ENCODE measurements at places on chromosomes 3 and 15. TPM values are rescaled to one million over a fixed set of nuclear protein-coding genes. Genes with fewer than 3 reads are reported as not detected.
A peak's percentile ranks its signal among the peaks of the same experiment; 100 is the strongest.

GRCh38 chr3:146861262-146861661 is 256.1 kb upstream of the PLSCR5 start:
- H3K4me3 ChIP-seq, result no peak overlapping the region
- H3K27ac ChIP-seq, result no peak overlapping the region
- H3K36me3 ChIP-seq, result no peaks in the 10 kb centered on the region
- no peak for DNase-seq

DNA sequence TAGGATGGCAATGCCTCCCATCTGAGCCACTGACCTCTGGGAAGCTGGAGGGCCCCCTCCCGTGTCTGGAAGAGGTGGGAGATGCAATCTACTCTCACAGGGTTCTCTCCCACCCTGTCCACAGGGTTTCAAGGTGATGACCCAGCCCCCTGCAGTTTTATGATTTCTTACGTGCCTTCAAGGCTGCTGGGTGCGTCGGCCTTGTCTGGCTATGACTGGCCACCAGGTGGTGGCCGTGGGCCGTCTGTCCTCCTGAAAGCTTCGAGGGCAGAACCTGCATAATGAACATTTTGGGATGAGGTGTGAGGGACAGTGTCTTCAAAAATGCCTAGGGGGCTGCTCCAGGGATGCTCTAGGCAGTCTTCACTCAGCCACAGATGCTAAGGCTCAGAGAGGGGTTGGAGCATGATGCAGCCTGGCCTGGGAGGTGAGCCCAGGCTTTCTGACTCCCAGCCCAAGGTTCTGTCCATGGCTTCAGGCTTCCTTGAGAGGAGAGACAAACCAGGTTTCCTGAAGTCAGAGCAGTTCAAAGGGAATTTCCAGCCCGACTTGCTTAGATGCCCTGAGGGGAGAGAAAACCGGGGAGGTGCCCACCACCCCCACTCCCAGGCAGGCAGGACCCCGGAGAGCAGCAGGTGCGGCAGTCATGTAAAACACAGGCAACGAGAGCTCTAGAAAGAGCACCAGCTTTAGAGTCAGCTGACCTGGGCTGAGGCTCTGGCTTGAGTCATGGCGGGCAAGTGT is 18.7 kb downstream of the ISG20 start:
- DNase-seq, result no peak
- H3K36me3 ChIP-seq, result no peaks in the 10 kb centered on the region
- no peaks in the 10 kb centered on the region for H3K27me3 ChIP-seq

DNA sequence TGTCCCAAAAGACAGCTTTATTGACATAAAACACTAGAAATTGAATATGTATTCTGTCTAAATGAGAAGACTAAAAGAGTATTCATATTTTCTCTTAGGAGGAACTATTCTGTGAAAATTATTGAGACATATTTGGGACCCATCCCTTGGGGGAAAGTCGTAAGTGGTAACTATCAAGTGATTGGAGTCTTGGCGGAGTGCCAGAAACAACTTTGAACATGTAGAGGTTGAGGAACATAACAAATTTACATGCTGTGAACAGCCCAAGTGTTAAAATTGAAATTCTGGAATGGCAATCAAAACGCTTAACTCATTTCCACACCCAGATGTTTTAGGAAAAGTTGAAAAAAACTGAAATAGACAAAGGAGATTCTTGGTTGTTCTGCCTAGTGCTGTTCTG is 1034.6 kb downstream of the NSUN3 start:
- H3K4me3 ChIP-seq, result no peak overlapping the region
- no peak for DNase-seq
- no peaks in the 10 kb centered on the region for H3K36me3 ChIP-seq
- no peaks in the 10 kb centered on the region for H3K27me3 ChIP-seq

GRCh38 chr3:177673112-177673914 is 476.0 kb upstream of the TBL1XR1 start:
- no peaks in the 10 kb centered on the region for H3K27me3 ChIP-seq
- H3K27ac ChIP-seq, result no peak overlapping the region
- DNase-seq, result no peak

DNA sequence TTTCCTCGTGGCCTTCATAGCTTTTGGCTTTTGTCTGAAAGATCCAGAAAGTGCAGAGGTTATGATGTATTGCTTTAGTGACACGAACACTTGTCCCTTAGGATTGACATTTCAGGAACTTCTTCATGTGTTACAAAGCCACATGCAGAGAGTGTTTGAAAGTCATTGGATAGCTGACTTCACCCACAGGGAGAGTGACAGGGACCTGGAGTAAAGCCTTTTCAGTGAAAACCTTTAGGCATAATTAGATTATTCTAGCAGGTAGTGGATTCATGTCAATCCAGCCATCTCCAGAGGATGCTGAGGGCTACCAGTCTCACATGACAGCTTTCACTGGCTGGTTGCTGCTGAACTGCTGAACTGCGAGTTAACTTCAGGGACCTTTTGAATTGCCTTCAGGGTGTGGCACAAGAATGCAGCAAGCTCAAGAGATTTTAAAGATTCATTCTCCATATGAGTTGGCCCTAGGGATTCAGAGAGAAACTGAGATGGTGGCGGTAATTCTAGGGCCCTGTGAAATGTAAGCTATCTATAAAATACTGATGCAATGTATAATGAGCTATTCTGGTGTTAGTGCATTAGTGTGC is 267.0 kb upstream of the GOLIM4 start:
- H3K36me3 ChIP-seq, result no peaks in the 10 kb centered on the region
- DNase-seq, result no peak
- H3K4me3 ChIP-seq, result no peak overlapping the region
- H3K27me3 ChIP-seq, result no peaks in the 10 kb centered on the region
- H3K4me1 ChIP-seq, result no peaks in the 10 kb centered on the region
- H3K27ac ChIP-seq, result no peak overlapping the region

DNA sequence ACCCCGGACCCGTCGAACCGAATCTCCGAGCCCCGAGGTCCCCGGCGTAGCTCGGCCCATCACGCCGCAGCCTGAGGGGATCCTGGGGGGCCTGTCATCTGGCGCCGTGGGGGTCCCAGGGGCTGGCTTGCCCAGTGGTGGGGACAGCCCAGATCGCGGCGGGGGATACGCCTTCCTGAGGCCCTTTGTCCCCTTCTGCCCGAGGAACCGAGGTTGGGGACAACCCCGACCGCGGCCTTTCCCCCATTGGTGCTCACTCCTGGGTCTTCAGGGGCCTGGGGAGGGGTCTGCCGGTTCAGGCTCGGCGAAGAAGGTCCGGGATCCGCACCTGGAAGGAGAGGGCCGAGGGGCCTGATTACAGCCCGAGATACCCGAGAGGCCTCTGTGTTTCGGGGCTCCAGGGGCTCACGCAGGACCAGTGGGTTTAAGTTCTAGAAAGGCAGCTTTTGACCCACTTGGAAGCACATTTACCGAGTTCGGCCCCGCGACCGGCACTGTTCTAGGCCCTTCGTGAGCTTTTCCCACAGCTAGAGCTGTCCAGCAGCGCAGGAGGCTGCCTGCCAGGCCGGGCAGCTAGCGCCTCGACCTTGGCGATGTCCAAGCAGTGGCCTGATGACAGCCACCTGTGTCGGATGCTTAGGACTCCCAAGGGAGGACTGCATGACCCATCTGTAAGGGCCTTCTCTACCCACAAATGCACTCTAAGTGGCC is 504 bp downstream of the ABHD2 start:
- H3K27me3 ChIP-seq, result no peaks in the 10 kb centered on the region
- no peaks in the 10 kb centered on the region for H3K36me3 ChIP-seq
- peak; percentile 33 for DNase-seq
- H3K4me3 ChIP-seq, result peak overlapping the region; percentile 78
- H3K4me1 ChIP-seq, result peaks cover 22% of the 10 kb centered on the region

DNA sequence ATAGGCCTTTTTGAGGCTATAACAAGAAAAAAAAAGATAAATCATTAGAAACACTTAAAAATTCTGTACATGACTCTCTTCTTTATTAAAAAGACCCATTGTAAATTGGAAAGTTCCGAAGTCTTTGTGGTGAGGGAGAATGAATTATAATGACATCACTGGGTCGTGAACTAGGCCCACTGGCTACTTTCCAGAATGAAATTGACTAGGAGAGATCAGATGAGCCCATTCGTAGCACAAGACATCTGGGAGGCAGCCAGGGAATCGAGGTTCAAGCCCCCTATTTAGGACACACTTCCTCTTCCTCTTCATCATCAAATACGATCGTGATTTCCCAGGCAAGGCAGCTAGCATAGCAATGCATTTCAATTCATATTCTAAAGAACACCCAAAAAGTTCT is 889.8 kb upstream of the NR2F2 start:
- H3K36me3 ChIP-seq, result no peaks in the 10 kb centered on the region
- DNase-seq, result peak; percentile 5
- peaks cover 6% of the 10 kb centered on the region for H3K4me1 ChIP-seq
- H3K4me3 ChIP-seq, result no peak overlapping the region
- no peak overlapping the region for H3K27ac ChIP-seq

DNA sequence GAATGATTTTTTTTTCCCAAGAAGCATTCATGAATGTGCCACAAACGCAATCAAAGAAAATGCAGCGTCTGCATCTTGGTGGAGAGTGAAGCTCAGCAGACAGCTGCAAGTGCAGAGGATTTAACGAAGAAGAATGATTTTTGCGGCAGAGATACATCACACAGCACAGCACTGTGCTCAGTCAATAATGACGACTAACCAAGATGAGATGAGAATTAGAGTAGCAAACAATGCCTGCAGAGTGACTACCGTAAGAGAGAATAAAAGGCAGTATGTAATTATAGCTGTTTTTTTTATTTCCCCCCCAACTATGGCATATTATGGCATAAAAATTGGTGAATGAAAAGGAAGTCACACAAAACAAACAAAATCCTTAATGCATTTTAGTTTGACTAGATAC is 218.0 kb upstream of the ROBO1 start:
- no peaks in the 10 kb centered on the region for H3K4me1 ChIP-seq
- H3K27me3 ChIP-seq, result no peaks in the 10 kb centered on the region
- no peak overlapping the region for H3K27ac ChIP-seq
- no peak overlapping the region for H3K4me3 ChIP-seq
- no peak for DNase-seq
- H3K36me3 ChIP-seq, result no peaks in the 10 kb centered on the region

DNA sequence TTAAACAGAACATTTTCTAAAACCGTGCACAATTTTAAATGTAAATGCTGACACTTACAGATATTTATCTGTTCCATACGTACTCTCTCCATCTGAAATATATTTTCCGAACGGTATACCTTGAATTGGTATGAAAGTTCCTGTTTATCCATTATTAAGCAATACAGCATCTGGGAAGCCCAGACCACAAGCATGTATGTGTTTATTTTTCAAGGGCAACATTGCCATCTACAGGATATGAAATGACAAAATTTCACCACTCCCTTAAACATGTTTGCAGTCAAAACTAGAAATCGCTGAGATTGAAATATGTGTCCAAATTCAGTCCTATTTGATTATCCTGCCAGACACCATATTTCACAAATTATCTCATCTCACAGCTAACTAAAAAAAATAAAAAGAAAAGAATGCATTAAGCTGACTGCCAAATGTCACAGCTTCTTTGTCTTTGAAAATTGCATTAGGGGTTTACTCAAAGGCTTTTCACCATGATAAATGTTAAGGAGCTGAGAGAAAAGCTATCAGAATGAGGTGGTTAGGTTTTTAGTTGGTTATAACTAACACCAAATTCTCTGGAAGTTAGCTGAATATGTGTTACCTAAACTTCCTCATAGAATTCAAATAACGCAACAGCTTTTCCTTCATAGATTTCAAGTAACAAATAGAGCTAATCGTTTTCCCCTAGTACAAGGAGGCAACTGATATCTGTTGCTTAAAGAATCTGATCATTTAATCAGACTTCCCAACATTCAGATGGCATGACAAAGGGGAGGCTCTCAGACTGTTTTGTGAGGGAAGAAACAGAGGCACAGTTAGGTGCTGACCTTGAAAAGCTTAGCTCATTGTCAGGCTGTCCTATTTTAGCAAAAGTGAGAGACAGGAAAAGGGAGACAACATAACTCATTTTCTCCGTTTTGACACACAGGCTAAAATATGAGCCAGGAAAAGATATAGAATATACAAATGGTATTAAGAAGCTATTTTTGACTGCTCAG is 533.1 kb downstream of the TBL1XR1 start:
- DNase-seq, result no peak
- no peak overlapping the region for H3K4me3 ChIP-seq
- H3K4me1 ChIP-seq, result no peaks in the 10 kb centered on the region
- no peak overlapping the region for H3K27ac ChIP-seq

GRCh38 chr3:48765376-48765775 is 48.4 kb upstream of the IP6K2 start:
- H3K4me3 ChIP-seq, result no peak overlapping the region
- H3K27me3 ChIP-seq, result no peaks in the 10 kb centered on the region
- DNase-seq, result no peak
- H3K27ac ChIP-seq, result no peak overlapping the region
- H3K4me1 ChIP-seq, result no peaks in the 10 kb centered on the region

DNA sequence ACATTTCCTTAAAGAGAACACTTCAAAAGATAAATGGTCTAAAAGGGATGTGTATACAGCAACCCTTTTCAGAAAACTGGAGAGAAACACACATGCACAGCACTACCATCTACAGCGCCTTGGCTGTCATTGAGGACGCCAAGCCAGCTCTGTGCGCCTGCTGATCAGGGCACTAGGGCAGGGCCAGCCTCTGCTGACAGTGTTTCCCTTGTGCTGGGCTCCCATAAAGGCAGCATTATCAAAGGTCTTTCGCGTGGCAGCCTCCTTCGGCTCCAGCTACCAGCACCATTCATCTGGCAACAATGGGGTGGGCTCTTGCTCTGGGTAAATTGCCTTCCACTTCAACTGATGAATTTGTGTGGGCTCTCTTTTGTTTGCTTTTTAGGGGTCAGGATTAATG is 53.4 kb downstream of the LDHAL6B start:
- no peak overlapping the region for H3K4me3 ChIP-seq
- H3K27ac ChIP-seq, result no peak overlapping the region
- no peaks in the 10 kb centered on the region for H3K36me3 ChIP-seq
- DNase-seq, result no peak
- no peaks in the 10 kb centered on the region for H3K27me3 ChIP-seq
- H3K4me1 ChIP-seq, result no peaks in the 10 kb centered on the region

GRCh38 chr3:190883141-190883540 is 20.6 kb upstream of the GMNC start:
- no peak for DNase-seq
- H3K27ac ChIP-seq, result no peak overlapping the region
- H3K27me3 ChIP-seq, result no peaks in the 10 kb centered on the region
- no peak overlapping the region for H3K4me3 ChIP-seq
- no peaks in the 10 kb centered on the region for H3K36me3 ChIP-seq

Gene LRTM1
- total RNA-seq, result not detected

Gene C3orf33
- total RNA-seq, result 8.9 TPM

Gene PP2D1
- not detected for total RNA-seq

Gene STRC
- 1.3 TPM for total RNA-seq

Gene HES1
- total RNA-seq, result 185 TPM

Data from thyroid gland (tissue), 4 donors.